Foreskin fibroblast (primary cell): ENCODE measurements at places on chromosomes 5 and 9.
A peak's percentile ranks its signal among the peaks of the same experiment; 100 is the strongest.

DNA sequence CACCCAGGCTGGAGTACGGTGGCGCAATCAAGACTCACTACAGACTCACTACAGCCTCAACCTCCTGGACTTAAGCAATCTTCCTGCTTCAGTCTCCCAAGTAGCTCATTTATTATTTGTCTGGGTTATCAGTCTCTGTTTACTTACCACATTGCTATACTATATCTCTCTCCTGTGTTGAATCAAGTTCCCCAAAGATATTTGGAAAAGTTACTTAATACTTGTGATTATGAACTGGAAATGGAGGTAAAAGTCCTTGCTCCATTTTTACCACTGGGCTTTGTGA is 55.6 kb downstream of the ANGPTL2 start:
- DNase-seq: peak; percentile 47

- DNase-seq: peak; percentile 67
Measured at GRCh38 chr5:40904205-40904993, 4.9 kb upstream of the C7 start.

- DNase-seq: no peak
Measured at GRCh38 chr9:12696931-12697622, 3.9 kb downstream of the TYRP1 start.

- no peak for DNase-seq
Measured at GRCh38 chr9:4287886-4288588, 11.8 kb downstream of the GLIS3 start.

DNA sequence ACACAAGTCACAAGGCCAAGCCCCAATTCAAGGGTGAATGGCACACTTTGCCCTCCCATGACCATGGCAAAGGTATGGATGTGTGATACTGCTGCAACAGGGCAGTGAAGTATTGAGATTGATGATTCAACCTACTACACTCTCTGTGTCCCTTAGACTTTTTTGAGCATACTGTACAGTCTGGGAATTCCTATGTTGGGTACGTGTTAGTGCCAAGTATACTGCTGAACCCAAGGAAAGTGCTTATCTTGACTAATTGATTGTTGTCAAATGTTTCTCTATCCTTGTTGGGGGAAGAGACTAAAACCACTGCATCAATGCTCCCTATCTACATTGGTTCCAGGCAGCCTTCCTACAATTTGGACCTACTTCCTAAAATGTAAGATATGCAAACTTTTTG is 93.7 kb downstream of the NDFIP1 start:
- DNase-seq: peak; percentile 47

DNA sequence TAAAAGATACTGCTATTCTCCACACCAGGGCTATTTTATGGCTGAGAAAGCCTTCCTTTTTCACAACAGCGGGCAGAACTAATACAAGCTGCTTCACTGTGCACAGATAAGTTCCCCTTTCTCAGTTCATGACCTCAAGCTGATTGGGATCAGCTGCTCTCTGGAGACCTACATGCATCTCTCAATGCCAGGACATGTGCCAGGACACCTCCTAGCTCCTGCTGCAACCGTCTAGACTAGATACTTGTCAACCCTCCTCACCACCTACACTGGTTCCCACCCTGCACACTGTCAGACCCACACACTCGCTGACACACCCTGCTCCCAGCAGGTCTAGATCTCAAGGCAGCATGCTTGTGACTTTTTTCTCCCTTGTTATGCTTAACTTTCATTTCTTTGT is 39.8 kb downstream of the STARD4 start:
- DNase-seq: no peak

- DNase-seq: no peak
Measured at GRCh38 chr9:91101611-91102168, 260.0 kb downstream of the AUH start.

- no peak for DNase-seq
Measured at GRCh38 chr5:114648940-114649339, 287.1 kb downstream of the KCNN2 start.

- peak; percentile 69 for DNase-seq
Measured at GRCh38 chr9:106860721-106861639, 2.0 kb upstream of the ZNF462 start.

DNA sequence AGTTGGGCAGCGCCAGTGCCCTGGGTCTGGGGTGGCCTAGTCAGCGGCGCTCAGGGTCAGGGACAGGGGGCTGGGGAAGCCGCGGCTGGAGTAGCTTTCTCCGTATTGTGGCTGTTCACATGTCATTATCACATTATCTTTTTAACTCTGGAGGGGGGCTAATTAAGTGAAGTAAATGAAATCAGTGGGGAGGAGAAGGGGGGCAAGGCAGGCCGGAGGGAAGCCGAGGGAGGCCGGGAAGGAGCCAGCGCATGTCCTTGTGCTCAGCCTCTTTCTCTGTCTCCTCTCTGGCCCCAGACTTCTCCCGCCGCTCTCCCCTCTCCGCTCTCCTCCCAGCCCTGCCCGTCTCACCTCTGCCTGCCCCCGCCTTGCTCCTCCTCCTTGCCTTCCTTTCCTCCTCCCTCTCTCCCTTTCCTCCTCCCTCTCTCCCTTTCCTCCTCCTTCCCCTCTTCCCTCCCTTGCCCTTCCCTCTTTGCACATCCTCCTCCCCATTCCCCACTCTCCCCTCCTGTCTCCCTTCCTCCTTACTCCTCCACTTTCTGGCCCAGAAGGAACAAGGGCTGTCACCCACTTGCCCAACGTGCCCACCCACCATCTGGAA is 38.7 kb downstream of the ASS1 start:
- no peak for DNase-seq

- DNase-seq: no peak
Measured at GRCh38 chr5:148897842-148898241, 71.4 kb downstream of the ADRB2 start.

GRCh38 chr9:91948597-91949391 is 1.2 kb downstream of the ROR2 start:
- peak; percentile 67 for DNase-seq
